ENCODE measurements at places on chromosomes 2 and 18.

DNA sequence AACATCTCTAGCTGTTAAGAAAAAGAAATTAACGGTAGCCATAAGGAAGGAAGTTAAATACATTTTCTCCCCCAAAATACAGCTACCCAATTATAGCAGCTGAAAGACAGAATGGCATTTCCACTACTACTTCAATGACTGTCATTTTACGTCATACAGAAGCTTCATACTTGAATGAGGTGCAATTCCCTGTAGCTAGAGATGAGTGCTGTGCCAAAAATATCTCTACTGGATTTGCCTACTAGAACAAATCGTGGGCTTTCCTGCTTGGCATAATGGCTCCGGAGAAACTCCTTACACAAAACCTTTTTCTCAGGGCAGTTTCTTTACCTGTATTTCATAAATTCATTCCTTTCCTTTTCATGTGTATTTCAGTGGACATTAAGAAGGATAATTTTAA, 36.3 kb upstream of the NRXN1 start:
- no peak for DNase-seq

GRCh38 chr2:83901317-83901716, 557.8 kb downstream of the SUCLG1 start:
- no peak for DNase-seq

- no peak for DNase-seq
Observed at GRCh38 chr18:3044931-3045698, 32.2 kb upstream of the LPIN2 start.

DNA sequence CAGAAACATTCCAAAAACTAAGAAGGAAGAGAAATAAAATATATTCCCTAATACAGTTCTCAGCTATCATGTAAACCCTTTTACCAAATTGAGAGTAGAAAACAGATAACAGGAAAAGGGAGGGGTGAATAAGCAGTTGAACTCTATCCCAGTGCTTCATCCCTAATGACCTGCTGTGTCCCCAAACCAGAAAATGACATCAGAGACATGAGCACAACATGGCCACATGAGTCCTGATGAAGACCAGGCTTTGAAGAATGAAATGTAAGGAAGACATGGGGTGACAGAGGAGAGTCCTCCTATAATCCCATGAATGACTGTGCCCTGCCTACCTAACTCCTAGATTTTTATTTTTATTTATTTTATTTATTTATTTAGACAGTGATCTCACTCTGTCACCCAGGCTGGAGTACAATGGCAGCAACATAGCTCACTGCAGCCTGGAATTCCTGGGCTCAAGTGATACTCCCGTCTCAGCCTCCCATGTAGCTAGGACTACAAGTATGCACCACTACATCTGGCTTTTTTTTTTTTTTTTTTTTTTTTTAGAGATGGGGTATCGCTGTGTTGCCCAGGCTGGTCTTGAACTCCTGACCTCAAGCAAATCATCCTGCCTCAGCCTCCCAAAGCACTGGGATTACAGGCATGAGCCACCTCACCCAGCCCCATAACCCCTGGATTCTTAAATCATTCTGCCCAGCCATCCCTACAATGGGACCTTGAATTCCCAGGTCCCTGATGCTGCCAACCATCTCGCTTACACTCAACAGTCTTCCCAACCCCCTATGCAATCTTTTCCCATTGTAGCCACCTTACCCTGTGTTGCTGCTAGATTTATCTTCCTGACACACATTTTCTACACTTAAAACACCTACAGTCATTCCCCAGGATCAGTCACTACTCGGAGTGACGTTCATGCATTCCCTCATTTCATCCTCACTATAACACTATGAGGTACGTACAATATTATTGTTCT, 64.5 kb downstream of the ANKRD44 start:
- no peak for DNase-seq

DNA sequence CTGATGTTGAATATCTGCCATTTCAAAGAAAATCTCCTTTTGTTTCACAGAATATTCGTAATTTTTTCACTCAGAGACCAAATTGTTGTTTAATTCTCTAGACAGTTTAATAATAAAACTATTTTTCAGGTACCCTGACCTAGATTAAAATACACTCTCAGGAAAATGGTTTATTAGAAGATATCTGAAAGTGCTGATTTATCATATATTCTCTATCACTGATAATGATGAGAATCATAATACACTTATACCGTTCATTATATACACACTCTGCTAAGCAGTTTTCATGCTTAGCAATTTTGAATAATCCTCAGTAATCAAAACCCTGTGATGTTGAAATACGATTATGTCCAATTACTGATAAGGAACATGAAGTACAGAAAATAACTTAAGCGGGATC, 772.9 kb upstream of the CRIM1 start:
- DNase-seq: no peak

- no peak for DNase-seq
Observed at GRCh38 chr2:219897456-219897855, 270.0 kb downstream of the SLC4A3 start.

DNA sequence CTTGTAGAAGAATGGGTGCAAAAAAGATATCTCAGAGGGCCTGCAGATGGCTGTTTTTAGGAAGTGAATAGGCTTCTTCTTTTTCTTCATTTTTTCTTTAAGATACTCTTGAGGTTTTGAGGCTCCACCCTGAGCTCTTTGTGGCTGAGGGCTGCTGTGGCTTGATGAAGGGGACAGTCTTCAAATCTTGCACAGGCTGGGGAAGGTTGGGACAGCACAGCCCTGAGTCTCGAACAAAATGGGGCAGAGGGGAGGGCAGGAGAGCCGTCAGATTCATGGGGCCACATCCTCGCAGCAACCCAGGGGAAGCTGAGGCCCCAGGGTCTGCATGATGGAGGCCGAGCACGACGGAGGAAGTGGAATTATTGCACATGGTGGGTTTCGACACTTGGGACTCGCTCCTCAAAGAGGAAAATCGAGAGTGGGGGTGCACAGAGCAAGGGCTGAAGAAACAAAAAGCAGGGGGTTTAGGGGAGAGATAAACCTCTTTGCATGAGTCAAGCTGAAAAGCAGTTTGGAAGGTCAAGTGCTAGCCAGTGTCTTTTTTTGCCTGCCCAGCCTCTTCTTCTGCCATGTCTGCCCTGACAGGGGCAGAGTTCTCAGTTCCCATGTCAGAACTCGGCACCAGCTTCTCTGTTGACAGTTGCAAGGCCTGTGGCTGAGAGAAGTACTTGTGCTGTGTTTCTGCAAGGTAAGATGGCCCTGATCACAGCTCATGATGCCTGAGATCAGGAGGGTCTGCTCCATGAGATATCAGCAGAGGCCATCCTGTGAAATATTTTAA, 19.5 kb downstream of the INPP4A start:
- DNase-seq: no peak

- DNase-seq: no peak
Observed at GRCh38 chr18:29250843-29251242, 1073.9 kb upstream of the CDH2 start.

DNA sequence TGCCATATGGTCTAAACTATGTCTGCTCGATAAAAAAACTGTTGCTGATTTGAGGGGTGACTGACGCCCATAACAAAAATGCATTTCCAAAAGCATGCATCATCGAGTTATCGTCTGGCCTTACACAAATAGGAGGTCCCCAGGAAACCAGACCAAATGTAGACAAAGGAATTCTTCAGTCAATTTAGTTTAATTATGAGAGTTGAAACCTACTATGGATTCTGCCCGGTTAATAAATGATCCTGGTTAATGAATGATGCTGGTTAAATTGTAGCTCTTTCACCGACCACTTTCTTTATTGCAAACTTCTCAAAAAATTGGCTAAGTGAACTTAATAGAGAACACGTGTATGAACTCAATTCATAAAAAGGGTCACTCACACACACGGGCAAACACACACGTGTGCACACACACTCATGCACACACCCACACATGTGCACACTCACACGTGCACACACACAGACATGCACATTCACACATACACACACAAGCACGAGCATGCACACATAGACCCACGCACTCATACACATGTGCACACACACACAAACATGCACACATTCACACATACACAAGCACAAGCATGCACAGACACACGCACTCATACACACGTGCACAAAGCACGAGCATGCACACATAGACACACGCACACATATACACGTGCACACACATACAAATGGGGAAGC, 59.0 kb upstream of the SALL3 start:
- no peak for DNase-seq

DNA sequence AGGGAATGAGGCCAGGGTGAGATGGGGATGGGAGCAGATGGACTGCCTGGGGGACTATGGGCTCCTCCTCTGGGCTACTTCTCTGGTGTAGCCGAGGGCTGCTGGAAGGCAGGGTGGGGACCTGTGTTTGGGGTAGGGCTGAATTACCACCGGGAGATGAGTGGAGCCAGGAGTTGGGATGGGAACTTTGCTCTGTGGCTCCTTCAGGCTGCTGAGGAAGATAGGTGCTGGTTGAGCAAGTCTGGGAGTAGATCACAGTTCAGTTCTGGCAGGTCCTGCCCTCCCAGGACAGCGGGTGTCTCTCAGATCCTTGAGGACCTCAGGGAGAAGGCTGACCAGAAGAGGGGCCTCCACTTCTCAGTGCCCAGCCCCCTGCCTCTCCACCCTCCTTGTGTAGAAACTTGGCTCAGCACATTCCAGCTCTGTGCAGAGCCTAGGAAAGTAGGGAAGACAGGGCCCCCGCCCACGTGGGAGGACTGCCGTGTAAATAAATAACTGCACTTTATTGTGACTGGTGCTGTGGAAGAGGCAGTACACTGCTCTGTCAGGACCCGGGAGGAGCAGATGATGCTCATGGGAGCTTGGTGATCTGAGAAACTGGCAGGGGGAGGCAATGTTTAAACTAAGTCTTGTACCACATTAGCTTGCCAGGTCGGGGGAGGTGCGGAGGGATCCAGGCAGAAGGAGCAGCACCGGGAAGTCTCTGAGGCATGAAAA, 15.3 kb downstream of the TET3 start:
- DNase-seq: no peak

DNA sequence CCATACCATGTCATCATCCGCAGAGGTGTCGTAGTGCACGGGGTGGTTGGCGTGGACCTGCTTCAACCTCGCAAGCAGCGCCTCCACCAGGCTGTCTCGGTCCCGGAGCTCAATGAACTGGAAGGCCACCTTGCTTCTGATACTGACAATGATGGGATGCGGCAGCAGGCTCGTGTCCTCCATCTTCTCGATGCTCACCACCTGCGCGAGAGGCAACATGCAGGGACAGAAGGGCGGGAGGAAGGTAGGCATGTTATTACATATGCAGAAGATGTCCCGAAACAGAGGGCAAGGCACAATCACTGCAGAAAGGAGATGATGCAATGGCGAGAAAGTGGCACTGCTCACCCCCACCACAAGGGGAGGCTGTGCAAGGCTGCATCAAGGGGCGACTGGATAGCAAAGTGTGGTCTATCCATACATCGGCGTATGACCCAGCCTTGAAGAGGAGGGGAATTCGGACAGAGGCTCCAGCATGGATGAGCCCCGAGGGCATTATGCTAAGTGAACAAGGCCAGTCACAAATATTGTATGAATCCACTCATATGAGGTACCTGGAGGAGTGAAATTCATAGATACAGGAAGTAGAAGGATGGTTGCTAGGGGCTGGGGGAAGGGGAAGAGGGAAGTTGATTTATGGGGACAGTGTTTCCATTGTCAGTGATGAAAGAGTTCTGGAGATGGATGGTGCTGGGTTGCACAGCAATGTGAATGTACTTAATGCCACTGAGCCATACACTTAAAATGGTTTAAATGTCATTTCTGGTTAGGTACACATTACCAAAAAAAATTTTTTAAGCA, 36.6 kb downstream of the RPL31 start:
- no peak for DNase-seq

- no peak for DNase-seq
Observed at GRCh38 chr2:181672255-181673008, 7.9 kb downstream of the NEUROD1 start.

GRCh38 chr18:44464398-44465180, 216.1 kb upstream of the SETBP1 start:
- no peak for DNase-seq

DNA sequence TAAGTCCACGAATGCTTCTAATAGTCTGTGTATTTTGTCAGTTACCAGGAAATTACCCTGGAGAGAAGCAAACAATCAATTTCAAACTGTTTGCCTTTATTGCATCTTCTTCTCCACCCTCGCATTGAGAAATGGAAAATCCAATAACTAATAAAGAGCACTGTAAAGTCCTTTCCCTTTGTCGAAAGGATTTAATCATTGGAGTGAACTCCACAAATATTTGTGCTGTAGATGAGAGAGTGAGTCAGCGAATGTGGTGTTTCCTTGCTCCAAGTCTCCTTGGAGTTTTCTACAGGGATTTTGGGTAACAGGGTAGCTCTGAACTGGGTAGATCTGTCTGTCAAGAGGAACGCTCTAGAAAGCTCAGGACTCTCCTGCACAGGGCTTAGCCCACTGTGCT, 240.2 kb downstream of the KCNS3 start:
- no peak for DNase-seq

DNA sequence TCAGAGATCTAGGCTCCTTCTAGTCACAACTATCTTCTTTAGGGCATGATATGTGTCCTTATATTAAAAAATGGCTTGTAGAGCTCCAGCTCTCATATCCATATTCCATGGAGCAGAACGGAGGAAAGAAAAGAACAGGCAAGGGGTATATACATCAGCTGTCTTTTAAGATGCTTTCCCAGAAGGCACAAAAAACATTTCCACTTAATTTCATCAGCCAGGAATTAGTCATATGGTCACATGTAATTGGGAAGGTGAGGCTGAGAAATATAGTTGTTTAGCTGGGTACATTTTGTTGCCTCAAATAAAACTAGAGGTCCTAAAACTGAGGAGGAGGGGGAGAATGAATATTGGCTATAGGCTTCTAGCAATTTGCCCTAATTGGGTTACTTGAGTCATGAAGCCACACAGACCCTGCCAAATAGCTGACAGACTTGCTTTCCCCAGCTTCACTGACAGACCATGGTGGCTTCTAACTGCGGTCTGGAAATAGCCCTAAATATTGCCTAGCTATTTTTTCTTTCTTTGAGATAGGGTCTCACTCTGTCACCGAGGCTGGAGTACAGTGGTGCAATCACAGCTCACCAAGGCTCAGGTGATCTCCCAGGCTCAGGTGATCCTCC, 20.0 kb downstream of the MAIP1 start:
- no peak for DNase-seq

GRCh38 chr2:11698009-11698922, 28.3 kb upstream of the NTSR2 start:
- DNase-seq: no peak

GRCh38 chr2:160375037-160375436, 118.6 kb downstream of the RBMS1 start:
- no peak for DNase-seq

- DNase-seq: no peak
Observed at GRCh38 chr2:132875193-132875592, 205.2 kb upstream of the LYPD1 start.

DNA sequence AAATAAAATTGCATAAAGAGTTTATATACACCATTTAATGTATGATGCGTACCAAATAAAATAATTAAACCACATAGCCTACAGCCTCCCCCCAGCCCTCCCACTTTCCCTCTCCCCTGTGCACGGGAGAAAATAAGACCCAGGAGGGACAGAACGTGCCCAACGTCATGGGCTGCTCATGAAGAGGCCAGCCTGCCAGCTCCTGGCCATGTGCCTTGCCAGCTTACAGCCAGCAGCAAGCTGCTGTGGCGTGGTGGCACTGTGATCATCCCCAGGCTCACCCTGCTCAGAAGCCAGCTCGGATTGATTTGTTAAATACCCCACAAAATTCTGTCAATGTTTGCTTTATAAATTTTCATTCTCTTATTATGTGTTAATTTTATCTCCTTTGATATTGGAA, 7.6 kb downstream of the GPR148 start:
- no peak for DNase-seq

Measured in left hindlimb (tissue), 1 donor.